A172 (cell line): ENCODE measurements at places on chromosomes 6 and 20. TPM values are rescaled to one million over a fixed set of nuclear protein-coding genes. Genes with fewer than 3 reads are reported as not detected.

Gene ADGB
- total RNA-seq, result not detected in 2 replicates

Gene CST5
- not detected in 2 replicates for total RNA-seq

Gene UBD
- total RNA-seq, result not detected in 2 replicates

DNA sequence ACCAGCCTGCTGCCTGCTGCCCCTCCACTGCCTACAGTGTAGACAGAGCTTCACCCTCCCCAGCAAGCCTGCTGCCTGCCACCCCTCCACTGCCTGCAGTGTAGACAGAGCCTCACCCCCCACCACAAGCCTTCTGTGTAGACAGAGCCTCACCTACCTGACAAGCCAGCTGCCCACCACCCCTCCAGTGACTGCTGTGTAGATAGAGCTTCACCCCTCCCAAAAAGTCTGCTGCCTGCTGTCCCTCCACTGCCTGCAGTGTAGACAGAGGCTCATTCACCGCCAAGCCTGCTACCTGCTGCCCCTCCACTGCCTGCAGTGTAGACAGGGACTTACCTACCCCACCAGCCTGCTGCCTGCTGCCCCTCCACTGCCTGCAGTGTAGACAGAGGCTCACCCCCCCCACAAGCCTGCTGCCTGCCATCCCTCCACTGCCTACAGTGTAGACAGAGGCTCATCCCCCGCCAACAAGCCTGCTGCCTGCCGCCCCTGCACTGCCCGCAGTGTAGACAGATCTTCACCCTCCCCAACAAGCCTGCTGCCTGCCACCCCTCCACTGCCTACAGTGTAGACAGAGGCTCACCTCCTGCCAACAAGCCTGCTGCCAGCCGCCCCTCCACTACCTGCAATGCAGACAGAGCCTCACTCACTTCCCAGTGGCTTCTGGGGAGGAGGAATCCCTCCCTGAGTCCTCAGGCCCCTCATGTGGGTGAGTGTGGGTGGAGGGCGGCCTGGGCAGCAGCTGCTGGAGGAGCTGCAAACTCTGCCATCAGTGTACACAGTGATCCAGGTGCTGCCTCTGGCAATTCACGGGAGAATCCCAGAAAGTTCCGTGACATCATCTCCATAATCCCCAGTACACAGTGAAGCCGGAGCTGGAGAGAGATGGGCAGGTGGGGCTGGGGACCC lies 140.9 kb downstream of the DLL1 start:
- DNase-seq, result no peak

DNA sequence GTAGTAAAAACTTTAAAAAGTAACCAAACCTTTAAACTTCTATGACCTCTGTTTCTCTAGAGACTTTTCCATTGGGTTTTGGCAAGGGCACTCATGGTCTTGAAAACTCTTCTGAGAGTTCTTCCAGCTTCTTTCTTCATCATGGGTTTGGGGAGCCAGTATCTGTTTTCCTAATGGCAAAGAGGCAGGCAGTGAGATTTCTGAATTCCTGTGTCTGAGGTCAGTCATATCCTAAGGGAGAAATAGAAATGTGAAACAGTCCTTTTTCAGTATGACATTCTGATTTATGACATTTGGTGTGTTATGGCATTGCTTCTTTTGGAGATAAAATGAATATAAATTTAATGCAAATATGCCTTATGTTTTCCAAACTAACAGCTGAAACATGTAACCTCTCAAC lies 518.5 kb upstream of the MARCKS start:
- DNase-seq, result no peak

- no peak for DNase-seq
These were observed 93.7 kb downstream of the PHIP start for GRCh38 chr6:78984225-78984950.

- no peak for DNase-seq
These were observed 172.3 kb downstream of the PTPRT start for GRCh38 chr20:43017241-43018030.

DNA sequence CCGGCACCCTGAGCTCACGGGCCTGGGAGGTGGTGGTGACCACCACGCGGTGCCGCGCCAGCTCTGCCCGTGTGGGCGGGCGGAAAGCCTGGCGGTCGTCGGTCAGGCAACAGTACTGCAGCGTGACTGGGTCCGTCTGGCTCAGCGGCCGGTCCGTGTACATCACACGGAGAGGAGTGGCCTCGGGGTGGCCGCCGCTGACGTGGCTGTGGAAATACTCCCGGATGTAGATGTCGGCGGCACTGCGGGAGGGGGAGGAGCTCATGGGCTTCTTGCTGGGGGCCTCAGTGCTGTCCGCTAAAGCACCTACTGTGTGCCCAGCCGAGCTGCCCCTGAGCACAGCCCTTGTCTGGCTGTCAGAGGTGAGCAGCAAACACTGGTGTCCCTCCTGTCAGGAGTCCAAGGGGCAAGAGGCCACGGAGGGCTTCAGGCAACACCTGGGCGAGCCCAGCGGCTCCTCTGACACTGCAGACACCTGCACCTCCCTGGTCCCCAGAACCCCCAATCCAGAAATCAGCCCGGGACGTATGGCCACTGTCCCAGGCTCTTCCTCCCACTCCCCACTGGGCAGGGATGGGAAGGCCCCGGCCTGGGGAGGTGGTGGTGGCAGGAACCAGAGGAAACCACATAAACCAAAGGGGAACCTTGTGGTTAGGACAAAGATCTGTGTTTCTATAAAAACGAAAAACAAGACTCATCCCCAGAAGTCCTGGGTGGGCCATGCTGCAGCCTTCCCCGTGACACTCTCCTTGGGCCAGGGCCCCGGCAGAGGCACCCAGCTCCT lies 6.5 kb downstream of the HELZ2 start:
- DNase-seq, result peak; percentile 35

- no peak for DNase-seq
These were observed 123.3 kb upstream of the B3GAT2 start for GRCh38 chr6:71080133-71080532.

DNA sequence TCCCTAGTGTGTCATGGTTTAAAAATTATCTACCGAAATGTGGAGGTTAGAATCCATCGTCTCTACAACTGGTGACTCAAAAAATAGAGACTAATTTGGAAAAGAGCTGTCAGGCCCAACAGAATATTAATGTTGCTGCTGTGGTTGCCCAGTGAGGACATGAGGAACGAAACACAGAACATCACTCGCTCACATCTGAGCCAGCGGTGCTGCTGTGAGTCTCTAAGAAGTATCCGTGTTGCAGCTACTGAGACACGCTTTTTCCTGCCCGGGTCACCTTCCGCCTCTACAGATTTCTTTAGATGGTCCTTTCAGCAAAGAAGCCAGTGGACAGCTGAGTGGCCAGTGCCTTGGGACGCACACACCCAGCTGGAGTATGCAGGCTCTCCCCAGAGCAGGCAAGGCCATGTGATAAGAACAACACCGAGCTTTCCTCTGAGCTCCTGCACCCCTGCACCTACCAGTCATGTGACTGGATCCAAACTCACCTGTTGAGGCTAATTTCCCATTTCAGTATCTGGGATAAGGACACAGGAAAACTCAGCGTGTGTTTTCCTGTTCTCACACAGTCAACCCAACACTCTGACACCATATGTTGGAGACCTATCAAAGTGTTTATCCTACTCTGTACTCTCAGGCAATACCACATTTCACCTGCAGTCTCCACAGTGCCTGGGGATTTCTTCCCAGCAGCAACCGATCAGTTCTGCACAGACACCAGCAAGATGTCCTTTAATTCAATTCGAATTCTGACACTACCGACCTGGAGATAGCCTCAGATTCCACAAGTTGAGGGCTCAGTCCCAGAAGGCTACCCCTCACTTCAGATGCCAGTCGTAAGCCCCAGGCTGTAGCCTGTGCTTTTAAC lies 119.0 kb upstream of the RPS6KA2 start:
- DNase-seq, result no peak
